ENCODE measurements at places on chromosomes 7 and 10.

GRCh38 chr10:115854740-115855435 is 418.1 kb downstream of the GFRA1 start:
- no peak for DNase-seq

GRCh38 chr7:95929710-95930280 is 157.4 kb downstream of the DYNC1I1 start:
- no peak for DNase-seq

DNA sequence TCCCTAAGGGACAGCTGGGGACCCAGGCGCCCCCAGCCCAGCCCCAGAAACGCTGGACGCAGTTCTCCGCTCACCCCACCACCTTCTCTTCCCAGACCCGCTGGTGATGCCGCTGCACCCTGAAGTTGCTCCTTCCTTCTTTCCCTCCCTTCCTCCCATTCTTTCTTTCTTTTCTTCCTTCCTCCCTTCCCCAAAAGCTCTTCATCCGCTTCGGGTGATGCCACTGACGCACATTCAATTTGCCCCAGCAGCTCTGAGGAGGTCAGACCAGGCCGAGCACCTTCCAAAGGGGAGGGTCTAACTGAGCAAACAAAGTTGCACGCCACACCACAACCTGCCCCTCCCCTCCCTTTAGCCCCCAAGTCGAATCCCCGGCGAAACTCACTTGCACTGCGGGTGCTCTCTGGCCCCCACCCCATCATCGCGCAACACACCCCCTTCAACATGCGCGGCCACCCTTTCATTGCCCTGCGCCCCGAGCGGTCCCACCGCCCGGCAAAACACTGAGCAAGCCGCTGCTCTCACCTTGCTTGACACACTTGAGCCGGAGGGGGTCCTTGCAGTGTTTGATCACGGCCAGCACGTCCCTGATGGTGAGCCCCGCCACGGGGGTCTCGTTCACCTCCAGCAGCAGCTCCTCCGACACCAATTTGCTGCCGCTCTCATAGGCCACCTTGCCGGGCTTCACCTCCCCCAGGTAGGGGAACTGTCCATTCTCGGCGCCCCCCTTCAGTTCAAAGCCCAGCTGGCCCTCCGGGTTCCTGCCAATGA is 787 bp downstream of the MAGI2 start:
- DNase-seq: no peak

DNA sequence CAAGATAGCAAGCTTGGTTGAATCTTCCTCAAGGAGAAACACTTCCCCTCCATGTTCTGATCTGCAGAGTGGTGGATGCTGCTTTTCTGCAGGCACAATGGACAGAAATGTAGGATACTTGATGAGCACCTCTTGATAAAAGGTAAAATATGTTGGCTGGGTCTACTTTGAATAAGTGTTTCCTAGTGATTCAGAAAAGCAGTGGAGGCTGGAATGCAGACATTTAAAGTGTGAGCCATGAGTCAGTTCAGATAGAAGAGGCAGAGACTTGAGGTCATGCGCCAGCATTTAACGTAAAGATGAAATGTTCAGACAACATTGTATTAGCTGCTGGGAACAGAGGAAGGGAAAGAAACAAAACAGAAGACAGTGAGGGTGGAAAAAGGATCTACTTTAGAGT is 403.1 kb downstream of the ADRA2A start:
- DNase-seq: no peak

Measured in BJ (cell line).